ENCODE measurements at places on chromosomes 3 and 15.

DNA sequence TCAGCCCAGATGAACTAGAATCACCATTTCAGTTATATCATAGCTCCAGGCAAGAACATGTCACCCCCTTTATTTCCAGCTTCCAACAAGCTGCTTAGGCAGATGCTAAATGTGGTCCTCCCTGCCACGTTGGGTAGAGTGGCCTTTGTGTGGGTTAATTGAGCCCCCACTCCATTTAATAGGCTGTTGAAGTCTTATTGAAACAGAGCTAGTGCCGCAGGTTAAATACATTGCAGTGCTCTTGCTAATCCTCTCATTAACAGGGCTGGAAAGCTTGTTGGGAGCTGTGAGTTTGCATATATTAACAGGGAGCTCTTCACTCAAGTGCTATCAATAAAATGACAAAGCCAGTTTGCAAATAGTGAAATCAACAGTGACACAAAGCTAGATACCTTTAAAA is 248.4 kb upstream of the CMC1 start:
- DNase-seq, result no peak

- no peak for DNase-seq
Measured at GRCh38 chr15:69298697-69299441, at the start of gene PAQR5. PAQR5 (plus strand) TSS chr15:69298912; CDS start chr15:69360081, 61,169 bp downstream.

DNA sequence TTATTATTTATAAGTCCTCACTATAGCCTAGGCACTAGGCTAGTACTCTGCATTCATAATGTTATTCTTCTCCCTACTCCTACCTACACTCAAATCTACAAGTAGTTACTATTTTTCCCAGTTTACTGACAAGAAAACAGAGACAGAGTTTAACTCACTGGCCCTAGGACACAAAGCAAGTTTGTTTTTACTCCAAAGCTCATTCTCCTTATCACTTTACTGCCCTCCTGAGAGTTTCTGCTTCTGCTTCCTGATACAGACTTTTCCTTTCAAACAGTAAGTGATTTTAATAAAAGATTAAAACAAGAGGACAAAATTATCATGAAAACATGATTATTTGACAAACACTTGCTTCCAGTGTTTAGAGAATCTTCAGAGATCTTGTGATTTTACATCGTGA is 60.6 kb upstream of the CADPS start:
- no peak for DNase-seq

DNA sequence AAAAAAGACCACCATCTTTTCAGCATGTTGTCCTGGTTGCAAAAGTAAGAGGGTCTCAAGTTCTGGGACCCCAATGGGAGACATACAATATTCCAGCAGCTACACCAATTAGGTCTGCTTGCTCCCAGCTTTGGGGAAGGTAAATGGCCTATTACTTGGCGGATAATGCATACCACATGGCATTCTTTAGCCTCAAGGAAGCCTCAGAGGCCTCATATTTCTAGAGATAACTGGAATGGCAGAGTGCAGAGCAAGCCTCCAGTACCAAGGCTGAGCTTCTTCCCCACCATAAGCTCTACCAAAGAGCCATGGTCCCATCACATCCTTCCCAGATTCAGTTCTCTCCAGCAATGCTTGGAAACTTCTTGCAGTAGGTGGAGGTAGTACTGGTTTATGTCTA is 493.8 kb downstream of the SHQ1 start:
- DNase-seq, result no peak

DNA sequence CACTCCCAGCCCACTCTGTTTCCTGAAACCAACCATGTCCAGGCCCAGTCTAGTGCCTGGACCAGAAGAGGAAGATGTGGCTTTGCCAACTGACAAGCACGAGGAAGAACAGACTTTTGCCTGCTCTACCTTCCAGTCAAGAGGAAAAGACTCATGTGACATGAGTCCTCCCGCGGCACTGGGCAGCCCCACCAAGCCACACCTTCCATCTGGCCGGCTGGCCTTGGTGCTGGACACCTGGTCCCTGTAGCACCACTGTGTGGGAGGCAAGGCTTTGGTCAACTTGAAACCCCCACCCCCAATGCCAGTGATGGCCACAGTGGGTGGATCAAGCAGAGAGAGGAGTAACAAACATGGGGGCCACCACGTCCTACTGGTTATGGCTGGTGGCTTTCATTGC is 12.5 kb downstream of the CHDH start:
- DNase-seq, result no peak

- no peak for DNase-seq
Measured at GRCh38 chr15:41577863-41578735, 19.1 kb downstream of the TYRO3 start.

DNA sequence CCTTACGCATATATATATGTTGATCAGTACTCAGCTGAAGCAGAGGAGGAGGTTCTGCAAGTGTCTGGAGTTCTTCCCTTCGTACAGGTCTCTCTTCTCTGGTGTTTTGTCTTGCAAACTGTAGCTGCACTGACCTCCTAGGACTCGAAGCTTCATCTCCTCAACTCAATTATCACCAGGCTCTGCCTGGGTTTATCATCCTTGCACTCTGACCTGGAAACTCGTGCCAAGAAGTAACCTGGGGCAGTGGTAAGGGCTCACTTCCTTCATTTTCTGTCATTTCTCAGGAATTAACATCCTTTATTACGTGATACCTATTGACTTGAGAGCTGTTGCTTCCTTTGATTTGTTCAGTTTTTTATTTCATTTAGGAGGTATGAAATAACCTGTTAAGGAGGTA is 14.4 kb downstream of the REC114 start:
- DNase-seq, result no peak

DNA sequence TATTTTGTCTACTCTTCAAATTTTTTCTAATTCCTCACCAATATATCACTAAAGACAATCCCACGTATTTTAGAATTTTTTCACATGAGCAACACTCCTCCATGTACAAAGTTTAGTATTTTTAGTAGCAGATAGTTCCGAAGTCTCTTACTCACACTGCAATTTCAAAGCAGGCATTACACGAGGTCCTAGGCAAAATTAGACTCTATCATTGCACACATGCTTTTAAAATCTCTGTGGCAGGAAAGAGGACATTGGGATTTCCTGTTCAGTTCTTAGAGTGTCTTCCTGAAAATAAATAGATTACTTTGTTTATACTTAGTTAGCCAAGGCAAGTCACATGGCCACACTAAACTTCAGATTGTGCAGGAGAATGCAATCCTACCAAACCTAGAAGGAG is 847.7 kb downstream of the ROBO2 start:
- no peak for DNase-seq

DNA sequence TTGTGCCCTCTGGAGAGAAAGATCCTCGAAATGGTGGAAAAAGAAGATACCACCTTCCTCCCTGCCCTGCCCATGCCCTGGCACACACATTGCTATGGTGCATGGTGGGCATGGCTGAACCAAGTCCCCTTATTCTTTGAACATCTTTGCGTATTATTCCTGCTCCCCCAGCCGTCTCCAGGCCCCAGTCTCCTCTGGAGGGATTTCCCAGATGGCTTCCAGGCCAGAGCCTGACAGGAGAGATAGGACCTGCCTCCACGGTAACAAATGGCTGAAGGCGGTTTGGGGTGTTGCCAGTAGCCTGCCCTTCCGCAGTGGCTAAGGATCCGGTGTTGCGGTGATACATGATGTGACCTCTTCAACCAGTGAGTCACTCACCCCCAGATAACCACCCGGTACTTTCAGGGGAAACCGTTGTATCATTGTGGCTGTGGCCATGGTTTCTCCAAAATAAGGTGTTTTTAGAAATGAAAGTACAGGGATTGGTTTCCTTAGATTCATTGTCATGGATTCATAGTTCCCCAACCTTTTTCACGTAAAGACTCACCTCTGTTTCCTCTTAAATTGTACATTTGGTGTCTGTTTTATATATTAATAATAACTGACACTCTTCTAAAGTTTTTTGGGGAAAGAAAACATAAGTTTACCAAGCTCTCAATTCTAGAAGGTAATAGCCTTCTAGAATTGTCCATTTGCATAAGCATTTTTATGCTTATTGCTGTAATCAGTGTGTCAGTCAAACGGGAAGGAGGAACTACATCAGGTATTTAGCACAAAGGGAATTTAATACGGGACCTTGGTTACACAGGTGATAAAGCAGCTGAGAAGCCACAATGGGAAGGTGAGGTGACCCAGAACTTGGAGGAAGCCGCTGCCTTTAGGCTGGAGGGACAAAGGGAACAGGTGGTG is 25.9 kb downstream of the SMAD3 start:
- DNase-seq, result no peak

DNA sequence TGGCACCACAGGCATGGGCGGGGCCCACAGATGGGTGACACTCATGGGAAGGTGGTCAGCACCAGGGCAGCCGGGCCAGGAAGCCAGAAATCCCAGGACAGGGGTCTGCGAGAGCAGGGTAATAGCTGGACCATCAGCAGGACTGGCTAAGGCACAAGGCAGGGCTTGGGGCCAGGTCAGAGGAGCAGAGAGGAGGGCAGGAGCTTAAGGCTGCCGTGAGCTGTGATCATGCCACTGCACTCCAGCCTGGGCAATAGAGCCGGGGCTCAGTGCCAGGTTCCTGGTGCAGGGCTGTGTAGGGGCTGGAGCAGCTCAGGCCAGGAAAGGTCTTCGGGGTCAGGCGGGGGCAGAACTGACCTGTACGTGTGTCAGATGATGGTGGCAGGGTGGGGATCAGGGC is 64.2 kb upstream of the LINGO1 start:
- DNase-seq, result no peak

DNA sequence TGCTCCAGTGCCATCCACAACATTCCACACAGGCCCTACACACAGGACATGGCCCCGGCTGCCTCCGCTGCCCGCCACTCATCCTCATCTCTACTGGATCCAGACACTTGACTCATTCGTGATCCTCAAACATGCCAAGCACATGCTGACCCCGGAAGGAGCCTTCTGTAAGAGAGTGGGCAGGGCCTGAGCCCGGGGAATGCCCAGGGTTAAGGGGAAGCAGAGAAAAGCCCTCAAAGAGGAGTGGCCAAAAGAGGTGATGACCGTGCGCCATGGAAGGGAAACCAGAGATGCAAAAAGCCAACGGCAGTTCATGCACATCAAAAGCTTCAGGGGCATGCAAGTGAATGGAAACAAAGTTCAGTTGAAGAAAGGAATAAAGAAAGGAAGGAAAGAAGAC is 46.1 kb downstream of the RFTN1 start:
- DNase-seq, result no peak

- no peak for DNase-seq
Measured at GRCh38 chr3:88263417-88264100, 113.8 kb downstream of the C3orf38 start.

DNA sequence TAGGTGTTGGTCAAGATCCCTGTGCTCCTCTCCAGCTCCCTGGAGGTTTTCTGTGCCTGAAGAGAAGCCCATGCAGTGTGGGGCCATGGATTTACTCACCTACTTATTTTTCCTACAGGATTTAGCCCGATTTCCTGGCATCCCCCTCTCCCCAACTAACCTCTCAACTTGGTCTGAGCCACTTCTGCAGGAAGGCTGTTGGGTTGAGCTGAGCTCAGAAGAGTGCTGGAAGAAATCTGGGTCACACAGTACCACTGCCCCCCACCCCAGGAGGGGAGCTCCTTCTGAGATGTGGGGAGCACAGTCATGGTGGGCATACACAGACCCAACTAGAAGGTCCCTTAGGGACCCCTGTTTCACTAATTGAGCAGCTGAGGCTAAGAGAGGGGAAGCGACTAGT is 34.4 kb upstream of the SLCO2A1 start:
- no peak for DNase-seq

DNA sequence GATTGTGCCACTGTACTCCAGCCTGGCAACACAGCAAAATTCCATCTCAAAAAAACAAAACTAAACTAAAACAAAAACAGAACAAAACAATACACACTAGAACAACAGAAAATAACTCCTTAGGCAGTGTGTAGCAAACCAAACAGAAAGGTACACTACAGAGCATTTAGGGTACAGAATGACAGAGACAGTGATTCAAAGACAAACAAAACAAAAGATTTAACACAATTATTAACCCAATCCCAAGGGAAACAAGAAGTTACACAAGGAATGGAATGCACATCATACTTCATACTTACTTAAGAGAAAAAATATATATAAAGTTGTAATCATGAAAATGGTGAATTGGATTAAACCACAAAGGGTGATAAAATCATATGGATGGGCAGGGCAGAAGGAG is 12.9 kb downstream of the SLC25A20 start:
- no peak for DNase-seq

Data from renal pelvis (tissue), 12 donors.